ENCODE measurements at places on chromosomes 11 and 22.

DNA sequence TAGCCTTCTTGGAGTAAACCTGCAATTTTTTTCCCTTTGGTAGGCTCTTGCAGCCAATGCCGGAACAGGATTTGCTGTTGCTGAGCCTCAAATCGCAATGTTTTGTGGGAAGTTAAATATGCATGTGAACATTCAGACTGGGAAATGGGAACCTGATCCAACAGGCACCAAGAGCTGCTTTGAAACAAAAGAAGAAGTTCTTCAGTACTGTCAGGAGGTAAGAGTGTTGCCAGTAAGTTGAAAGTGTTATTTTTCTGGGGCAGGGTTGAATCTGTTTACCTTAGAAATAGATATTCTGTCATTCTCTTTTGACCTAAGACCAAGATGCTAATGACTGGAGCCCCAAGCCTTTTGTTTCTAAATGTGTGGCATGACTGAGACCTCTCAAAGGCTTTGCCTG lies 39.7 kb downstream of the APLP2 start:
- no peak for DNase-seq

- peak; percentile 84 for DNase-seq
Measured at GRCh38 chr11:795634-796564, 2.2 kb downstream of the SLC25A22 start.

DNA sequence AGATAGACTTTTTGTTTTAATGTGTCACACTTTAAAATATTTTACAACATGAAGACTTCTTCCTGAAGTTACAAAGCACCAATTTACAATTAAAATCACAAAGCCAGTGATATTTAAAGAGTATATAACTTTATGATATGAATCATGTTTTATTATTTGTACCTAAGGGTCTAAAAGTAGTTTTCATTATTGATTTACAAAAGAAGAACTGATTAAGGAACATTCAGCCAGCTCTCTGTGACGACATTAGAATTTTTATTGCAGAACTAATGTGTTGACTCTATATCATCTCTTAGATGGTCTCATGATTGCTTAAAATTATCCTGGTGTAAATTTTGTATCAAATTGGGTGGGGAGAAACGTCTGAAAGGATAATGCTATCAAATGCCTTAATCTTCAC lies 82.8 kb upstream of the ALKBH3 start:
- no peak for DNase-seq

GRCh38 chr11:15006139-15006759 lies 34.1 kb upstream of the CALCA start:
- no peak for DNase-seq

GRCh38 chr11:12745787-12746186 lies 71.6 kb downstream of the TEAD1 start:
- DNase-seq = no peak

DNA sequence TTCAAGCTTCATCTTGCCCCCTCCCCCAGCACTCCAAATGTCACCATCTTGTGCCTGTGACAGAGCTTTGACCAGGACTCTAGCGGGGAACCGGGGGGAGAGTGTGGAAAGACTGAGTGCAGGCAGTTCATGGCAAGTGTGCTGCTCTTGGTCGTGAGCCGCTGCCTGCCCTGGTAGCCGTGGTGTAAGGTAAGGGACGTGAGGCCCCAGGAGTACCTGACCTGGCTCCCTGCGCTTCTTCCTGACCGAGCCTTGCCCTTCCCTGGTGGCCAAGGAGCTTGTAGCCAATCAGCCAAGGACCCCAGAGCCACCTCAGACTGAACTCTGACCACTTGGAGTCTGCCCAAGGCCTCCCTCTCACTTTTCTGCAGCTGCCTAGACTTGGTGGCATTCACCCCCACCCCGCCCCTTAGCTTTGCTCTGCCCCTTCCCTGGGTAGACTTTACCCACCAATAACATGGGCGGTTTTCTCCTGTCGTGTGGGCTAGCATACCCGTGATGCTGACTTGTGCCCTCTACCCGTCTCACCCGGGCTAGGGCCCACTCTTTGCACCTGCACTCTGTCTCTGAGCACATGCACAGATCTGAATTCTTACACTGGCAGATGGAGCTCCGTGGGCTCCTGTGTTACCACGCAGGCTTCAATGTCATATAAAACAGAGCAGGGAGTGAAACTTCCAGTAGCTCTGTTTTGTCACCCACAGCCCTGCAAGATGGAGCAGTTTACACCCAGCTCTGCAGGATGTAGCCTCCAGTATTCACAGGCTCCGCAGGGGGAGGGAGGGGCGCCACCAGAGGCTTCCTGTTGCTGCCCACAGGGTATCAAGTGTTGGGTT lies 1.5 kb downstream of the DGKZ start:
- DNase-seq = no peak

DNA sequence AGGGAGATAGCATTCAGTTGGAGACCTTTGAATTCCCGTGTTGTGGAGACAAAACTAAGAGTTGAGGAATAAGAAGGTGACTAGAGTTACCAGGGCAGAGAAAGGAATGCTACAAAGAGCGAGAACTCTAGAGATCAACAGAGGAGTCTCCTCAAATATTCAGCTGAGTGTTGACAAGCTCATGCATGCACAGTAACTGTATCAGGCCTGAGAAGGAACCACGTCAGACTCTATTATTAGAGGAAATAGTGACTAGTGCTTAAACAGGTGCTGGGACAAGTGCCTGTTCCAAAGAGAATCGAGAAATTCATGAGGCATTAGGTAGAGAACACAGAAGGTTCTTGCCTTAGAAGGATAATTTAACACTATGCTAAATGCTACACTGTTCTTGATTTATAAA lies 333.8 kb upstream of the CHORDC1 start:
- DNase-seq = peak; percentile 76

GRCh38 chr11:116601814-116602636 lies 170.8 kb downstream of the BUD13 start:
- no peak for DNase-seq

- DNase-seq = no peak
Measured at GRCh38 chr11:72160319-72160718, 24.8 kb downstream of the FOLR3 start.

- peak; percentile 26 for DNase-seq
Measured at GRCh38 chr11:73383249-73384124, 7.3 kb downstream of the RELT start.

DNA sequence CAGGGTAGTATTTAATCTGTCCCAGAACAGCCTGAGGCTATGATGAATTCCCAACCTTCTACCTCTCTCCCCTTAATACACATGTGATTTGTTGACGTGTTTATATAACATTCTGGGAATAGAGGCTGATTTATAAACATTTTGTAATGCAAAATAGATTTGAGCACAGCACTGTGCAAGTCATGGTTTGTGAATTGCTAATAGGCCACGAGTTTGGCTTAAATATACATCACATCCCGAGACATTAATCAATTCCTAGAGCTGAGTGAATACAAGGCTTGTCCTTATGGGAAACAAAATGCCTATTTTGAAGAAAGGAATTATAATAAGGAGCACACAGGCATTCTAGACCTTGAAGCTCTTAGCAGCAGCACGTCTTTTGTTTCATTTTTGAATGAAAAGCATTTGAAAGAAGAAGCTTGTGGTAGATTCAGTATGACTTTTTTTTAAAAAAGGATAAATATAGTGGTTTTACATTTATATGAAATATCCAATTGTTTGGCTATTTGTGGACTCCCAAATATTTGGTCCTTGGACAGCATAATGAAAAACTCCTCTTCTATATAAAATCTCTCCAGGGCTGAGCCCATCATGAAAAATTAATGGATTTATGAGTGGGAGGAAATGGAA lies 116.4 kb downstream of the SLC17A6 start:
- DNase-seq = no peak

DNA sequence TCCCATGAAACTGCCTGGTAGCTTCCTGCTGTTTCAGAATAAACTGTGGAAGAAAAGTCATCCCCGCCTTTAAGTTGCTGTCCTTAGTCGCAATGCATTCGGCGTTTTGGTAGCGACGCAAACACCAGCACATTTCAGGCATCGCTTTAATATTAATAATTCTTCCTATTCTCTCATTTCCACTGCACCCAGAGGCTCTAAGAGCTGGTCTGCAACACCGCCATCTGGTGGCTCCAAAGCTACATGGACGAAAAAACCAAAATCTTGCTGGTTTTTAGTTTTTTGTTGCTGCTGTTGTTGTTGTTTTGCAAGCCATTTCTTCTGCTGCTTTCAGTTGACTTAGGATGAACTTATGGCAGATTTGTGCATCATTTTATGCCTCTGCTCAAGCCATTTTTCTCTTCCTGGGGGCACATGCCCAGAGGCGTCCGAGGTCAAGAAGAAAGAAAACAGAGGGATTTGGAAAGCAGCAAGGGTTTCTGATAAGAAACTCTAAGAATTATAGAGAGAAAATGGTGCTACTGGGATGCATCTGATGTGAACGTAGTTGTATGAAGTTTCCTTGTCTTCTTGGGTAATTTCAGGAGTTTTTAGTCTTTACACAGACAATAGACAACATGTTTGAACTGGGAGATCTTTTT lies 345.4 kb upstream of the KIRREL3 start:
- peak; percentile 66 for DNase-seq

DNA sequence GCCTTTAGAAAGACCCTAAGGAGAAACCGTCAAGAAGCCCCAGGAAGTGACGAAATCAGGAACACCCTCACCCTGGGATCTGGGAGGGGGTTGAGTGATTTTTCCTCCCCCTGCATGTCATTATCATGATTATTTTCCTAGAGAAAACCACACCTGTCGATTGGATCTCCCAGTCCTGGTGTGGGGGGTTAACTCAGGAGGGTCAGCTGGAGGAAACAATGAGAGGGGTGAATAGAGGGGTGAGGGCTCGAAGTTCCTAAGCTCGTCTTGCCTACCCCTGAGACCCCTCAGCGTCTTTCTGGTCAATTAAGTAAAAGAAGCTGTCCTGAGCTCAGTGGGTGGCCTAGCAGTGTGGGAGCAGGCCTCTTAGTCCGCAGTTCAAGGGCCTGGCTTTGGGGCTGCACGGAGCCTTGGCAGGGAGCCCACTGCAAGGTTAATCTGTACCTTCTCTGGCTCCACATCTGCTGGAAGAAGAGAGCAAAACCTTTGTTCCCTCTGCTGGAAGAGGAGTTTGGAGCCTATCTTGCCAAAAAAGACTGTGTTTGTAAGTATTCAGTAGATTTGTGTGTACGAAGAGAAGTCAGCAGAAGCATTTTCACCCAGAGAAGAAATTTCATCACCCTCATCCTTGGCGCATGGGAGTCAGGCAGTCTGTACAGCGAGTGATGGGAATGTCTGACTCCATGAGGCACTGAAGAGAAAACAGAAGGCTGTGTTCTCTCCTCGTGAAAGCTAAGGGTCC lies 34.2 kb upstream of the FTH1 start:
- DNase-seq = peak; percentile 44

- no peak for DNase-seq
Measured at GRCh38 chr22:20244691-20245576, 23.2 kb downstream of the RTN4R start.

DNA sequence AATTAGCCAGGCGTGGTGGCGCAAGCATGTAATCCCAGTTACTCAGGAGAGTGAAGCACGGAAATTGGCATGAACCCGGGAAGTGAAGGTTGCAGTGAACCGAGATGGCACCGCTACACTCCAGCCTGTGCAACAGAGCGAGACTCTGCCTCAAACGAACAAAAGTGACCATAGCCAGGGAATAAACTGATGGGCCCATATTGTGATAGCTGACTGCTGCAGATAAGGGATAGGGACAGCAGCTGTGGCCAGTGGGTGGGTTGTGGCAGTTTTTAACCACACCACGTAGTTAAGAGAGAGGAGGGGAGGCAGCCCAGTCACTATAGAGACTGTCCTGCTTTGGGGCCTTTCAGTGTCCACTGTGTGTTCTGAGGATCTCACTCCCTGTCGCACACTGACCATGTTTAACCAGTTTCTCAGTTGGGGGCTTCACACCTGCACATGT lies 58.9 kb downstream of the PISD start:
- no peak for DNase-seq

GRCh38 chr11:45717526-45717925 lies 52.1 kb upstream of the CHST1 start:
- DNase-seq = no peak

- no peak for DNase-seq
Measured at GRCh38 chr22:17303840-17304779, 65.2 kb upstream of the CECR2 start.

DNA sequence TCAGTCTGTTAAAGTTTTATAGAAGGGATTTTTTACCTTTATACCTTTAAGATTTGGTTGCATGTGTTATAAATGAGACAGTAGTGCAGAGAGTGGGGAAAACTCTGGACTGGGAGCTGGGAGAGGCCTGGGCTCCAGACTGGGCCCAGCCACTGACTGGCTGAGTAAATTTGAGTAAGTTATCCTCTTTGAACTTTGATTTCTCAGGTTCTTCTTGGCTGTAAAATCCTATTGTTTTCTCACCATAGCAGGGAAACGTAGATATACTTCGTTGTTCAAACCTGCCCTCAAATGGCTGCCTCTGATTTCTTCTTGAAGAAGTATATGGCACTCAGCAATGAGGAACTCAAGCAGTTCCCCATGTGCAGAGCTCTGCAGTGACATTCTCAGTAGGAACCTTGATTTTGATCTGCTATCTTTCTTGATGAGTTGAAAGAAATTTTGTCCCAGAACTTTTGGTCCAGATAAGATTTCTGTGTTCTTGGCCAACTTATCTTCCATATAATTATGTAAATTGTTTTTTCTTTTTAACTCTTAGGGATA lies 8.8 kb downstream of the BMAL1 start:
- no peak for DNase-seq

GRCh38 chr11:130728185-130729180 lies 187.8 kb downstream of the SNX19 start:
- DNase-seq = peak; percentile 59

- DNase-seq = no peak
Measured at GRCh38 chr11:103623933-103624332, 412.5 kb upstream of the DDI1 start.

Data from tongue (tissue), 3 donors.